ENCODE measurements at places on chromosomes 7 and 10. TPM values are rescaled to one million over a fixed set of nuclear protein-coding genes. Genes with fewer than 3 reads are reported as not detected.

DNA sequence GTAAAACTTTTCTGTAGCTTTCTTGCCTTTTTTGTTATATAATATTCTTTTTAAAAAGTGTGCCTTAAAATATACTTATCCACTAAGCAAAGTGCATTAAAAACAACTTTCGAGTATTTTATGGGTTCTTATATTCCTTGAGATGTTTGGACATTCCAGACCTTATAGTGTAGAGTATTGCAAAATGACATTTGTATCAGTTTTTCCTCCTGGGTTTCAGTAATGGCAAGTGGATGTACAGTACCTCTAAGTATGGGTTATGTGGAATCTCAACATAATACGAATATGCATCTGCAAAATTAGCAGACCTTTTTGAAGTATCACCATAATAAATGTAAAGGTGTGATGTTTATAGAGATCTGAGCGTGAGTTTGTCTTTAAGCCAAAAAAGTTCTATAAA is 2.7 kb downstream of the CDK13 start:
- H3K4me1 ChIP-seq, result peaks cover 10% of the 10 kb centered on the region
- peak overlapping the region; percentile 82 for H3K27ac ChIP-seq
- H3K27me3 ChIP-seq, result no peaks in the 10 kb centered on the region
- H3K4me3 ChIP-seq, result peak overlapping the region; percentile 80
- DNase-seq, result no peak

DNA sequence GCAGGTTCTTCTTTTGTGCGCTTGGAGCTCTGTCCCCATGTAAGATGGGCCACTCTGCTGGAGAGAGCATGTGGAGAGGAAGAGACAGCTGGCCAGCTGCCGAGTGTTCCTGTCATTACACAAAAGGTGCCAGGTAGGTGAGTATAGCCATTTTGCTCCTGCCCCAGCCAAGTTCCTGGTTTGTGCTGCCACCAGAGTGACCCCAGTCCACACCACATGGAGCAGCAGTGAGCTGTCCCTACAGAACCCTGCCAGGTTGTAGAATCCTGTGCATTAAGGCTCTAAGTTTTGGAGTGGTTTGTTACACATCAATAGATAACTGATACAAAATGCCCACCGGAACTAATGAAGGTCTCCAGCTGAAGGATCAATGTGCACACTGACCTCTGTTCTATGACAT is 84.6 kb upstream of the GHITM start:
- no peaks in the 10 kb centered on the region for H3K27me3 ChIP-seq
- no peak overlapping the region for H3K4me3 ChIP-seq
- no peak overlapping the region for H3K27ac ChIP-seq
- H3K4me1 ChIP-seq, result no peaks in the 10 kb centered on the region

LYZL2 gene
- not detected for total RNA-seq

- no peaks in the 10 kb centered on the region for H3K27me3 ChIP-seq
- no peaks in the 10 kb centered on the region for H3K36me3 ChIP-seq
- H3K4me1 ChIP-seq, result no peaks in the 10 kb centered on the region
- DNase-seq, result peak; percentile 28
These were observed 293.6 kb upstream of the ZNF32 start for GRCh38 chr10:43942096-43942850.

ACSM6 gene
- total RNA-seq, result not detected

- no peak overlapping the region for H3K27ac ChIP-seq
- peaks cover 3% of the 10 kb centered on the region for H3K36me3 ChIP-seq
These were observed 17.7 kb downstream of the MDFIC start for GRCh38 chr7:114939484-114940097.

DNA sequence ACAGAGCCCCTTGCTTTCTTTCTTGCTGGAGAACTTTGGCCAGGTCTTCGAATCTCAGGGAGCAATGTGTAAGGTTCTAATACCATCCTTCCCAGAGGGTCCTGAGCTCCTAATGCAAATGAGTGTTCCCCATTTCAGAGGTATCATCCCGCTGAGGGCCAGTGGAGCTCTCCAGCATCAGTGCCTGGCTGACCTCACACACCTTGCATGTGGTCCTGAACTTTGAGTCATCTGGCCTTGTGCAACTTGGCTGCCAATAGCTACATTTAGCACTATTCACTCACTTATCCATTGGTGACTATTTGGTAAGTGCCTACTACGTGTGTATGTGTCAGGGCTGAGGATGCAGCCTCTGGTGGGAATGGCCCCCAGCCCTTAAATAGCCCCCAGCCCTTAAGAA is 48.4 kb upstream of the HABP2 start:
- no peak overlapping the region for H3K27ac ChIP-seq
- no peak for DNase-seq
- no peaks in the 10 kb centered on the region for H3K27me3 ChIP-seq

- 0 out of 2 replicates have a peak, but pooled peaks cover 2% of the 10 kb centered on the region for H3K36me3 ChIP-seq
- no peak overlapping the region for H3K4me3 ChIP-seq
- H3K27ac ChIP-seq, result no peak overlapping the region
- H3K27me3 ChIP-seq, result no peaks in the 10 kb centered on the region
- 0 out of 2 replicates have a peak, but pooled peaks cover 3% of the 10 kb centered on the region for H3K4me1 ChIP-seq
- DNase-seq, result no peak
These were observed 106.6 kb downstream of the EXOC4 start for GRCh38 chr7:133359449-133359848.
